ENCODE measurements at places on chromosomes 6 and 20.

DNA sequence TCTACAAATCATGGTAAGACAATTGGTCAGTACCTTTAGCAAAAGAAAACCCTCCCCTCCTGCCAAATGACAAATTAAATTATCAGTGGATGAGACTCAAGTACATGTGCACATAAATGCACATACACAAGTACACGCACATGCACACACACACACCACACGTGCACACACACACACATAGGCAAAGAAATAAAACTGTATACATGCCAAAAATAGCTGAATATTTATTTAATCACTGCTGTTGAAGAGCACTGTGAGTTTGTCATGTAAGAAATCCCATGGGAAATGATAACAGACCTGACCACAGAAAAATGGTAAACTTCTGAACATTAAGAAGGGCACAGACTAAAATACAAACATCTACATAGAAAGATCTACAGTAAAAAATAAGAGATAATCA, 46.6 kb upstream of the TNFAIP3 start:
- DNase-seq: peak; percentile 54

- no peak for DNase-seq
Observed at GRCh38 chr6:3282476-3283236, 23.9 kb downstream of the PSMG4 start.

DNA sequence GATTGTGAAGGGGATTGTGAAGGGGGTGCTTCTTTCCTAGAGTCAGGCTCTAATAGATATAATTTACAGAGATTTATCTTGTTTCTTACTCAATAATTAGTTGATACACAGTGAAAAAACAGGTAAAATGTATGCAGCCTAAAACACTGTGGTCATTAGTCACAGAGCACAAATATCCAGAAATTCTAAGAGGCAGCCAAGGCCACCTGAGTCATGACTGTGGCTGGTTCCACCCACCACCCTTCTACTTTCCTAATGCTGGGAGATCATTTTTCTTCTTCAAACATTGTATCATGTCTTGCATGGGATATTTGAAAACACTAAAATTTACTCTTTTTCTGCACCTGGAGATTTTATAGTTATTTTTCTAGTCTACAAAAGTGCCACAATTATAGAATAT, 181.6 kb downstream of the OTOR start:
- DNase-seq: peak; percentile 74

DNA sequence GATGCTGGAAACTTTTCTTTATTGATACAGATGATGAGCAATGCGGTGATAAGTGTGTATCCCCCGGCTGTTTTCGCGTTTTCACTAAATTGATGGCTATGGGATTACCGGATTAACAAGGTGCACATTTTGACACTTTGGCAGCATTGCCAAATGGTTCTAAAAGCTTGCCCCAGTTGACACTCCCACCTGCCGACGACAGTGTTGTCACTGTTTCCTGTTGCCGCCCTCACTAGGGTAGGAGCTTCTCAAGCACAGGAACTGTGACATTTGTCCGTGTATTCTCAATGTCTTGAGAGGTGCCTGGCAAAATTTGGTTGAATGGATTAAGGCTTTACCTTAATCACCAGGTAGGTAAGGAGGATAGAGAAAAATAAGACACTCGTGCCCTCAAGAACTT, 9.8 kb upstream of the MAPK13 start:
- no peak for DNase-seq

DNA sequence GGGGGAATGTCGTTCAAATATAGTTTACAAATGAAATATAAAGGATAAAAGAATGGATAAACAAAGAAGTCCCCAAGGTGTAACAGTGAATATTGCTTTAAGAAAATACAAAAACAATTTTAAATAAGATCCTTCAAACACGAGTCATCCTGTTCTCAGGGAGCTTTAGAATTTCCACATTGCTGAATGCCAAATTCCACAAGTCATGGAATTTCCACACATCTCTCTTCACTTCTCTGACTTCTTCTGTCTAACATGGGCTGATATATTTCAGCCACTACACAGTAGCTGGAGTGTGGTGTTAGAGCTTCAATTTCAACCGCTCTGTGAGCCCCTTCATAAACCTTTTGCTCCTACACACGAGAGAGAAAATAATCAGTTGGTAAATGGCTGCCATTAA, 28.0 kb downstream of the IL22RA2 start:
- peak; percentile 16 for DNase-seq

DNA sequence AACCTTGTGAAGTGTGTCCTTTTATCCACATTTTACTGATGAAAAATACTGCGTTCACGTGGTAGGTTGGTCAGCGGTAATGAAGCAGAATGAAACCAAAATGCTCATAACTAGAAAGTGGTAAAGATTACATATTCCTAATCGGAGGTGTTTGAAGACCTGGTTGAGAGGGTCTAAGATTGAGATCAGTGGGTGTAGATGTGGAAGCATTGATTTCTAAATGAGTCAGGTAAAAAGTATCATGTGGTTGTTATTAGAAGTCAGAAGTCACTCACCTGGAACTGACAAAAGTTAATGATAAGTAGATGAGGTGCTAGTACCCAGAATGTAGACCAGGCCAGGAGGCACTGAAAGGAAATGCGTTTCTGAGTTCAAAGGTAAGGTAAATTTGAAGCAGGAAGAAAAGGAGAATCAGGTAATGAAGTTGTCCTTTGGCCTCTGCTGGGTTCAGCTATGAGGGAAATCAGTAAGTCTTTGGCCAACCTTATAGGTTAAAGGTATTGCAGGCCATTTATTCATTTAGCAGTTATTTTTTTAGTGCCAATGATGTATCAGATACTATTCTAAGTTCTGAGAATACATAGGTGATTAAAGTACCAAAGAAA, 31.2 kb downstream of the FAM83B start:
- no peak for DNase-seq

- DNase-seq: no peak
Observed at GRCh38 chr6:129908356-129908755, 47.2 kb upstream of the TMEM244 start.

DNA sequence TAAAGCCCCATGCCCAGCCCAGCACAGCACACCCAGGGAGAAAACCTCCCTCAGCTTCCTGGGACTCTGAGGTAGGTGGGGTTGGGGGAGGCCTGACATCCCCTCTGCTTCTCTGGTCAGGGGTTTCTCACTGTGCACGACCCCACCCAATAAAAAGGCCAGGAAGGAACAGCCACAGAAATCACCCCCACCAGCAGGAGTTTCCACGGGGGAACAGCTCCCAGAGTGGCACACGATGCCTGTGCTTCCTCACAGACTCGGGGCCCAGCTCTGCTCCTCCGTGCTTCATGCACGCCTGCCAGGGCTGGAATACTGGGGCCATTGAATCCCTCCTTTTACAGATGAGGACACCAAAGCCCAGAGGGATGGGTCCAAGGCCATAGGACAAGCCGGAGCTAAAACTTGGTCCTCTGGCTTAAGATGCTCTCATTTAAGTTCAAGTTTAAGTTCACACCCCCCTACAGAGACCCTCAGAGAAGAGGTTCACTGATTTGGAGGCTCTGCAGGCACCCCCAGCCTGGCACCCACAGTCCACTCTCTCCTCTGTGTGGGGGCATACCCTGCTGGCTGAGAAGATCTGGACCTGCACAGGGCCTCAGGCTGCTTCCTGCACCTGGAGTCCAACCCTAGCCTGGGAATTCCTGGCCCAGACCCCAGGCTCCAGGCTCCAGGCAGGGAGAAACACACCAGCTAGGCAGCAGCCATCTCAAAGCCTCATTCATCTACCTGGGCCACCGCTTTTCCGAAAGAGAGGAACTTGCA, 14.3 kb downstream of the ACSS1 start:
- no peak for DNase-seq

GRCh38 chr20:37907677-37908401, 4.9 kb downstream of the VSTM2L start:
- peak; percentile 86 for DNase-seq

- DNase-seq: no peak
Observed at GRCh38 chr6:36958775-36959554, 4.4 kb downstream of the PI16 start.

GRCh38 chr6:56243518-56244070, 3.8 kb downstream of the COL21A1 start:
- no peak for DNase-seq

GRCh38 chr6:164692772-164693510, 616.5 kb downstream of the C6orf118 start:
- no peak for DNase-seq

- no peak for DNase-seq
Observed at GRCh38 chr20:32364554-32365208, 6.5 kb downstream of the ASXL1 start.

GRCh38 chr6:26034905-26035304, 52.3 kb upstream of the HFE start:
- no peak for DNase-seq

GRCh38 chr6:150048099-150048498, 20.8 kb downstream of the ULBP3 start:
- no peak for DNase-seq

- DNase-seq: no peak
Observed at GRCh38 chr20:57577679-57578475, 17.0 kb downstream of the PCK1 start.

GRCh38 chr6:40803897-40804702, 216.9 kb upstream of the LRFN2 start:
- DNase-seq: no peak

DNA sequence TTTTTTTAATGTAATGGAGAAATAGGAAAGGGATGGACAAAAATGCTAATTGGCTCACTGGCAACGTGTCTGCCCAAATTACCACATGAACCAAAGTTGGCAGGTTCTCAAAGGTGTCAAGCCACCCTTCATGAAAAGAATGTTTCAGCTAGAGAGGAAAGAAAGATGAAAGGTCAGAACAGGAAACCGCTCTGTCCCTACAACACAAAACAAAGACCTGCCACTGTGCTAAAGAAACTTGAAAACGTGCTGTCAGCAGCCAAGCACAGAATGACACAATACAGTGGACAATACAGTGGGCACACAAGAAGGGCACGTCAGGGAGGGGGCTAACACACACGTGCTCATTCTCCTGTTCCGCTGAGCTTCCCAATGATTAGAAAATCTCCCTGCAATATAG, 4.9 kb downstream of the PREP start:
- DNase-seq: no peak

All from fibroblast of skin of right biceps (primary cell).